ENCODE measurements at places on chromosomes 1 and 21. TPM values are rescaled to one million over a fixed set of nuclear protein-coding genes. Genes with fewer than 3 reads are reported as not detected.

Gene LCE2A
- not detected for total RNA-seq

Gene ISG15
- total RNA-seq: 385 TPM

Gene NGF
- not detected for total RNA-seq

Gene ERG
- not detected for total RNA-seq

GRCh38 chr1:226654046-226654667 is 84.9 kb downstream of the ITPKB start:
- peaks cover 15% of the 10 kb centered on the region for H3K36me3 ChIP-seq
- peak overlapping the region; percentile 97 for H3K27ac ChIP-seq
- DNase-seq: no peak
- peak overlapping the region; percentile 80 for H3K4me3 ChIP-seq
- H3K4me1 ChIP-seq: peaks cover 7% of the 10 kb centered on the region

GRCh38 chr1:37797750-37798345 is 4.2 kb downstream of the MANEAL start:
- H3K27me3 ChIP-seq: peaks cover 12% of the 10 kb centered on the region
- peaks cover 23% of the 10 kb centered on the region for H3K36me3 ChIP-seq
- no peak overlapping the region for H3K4me3 ChIP-seq
- H3K4me1 ChIP-seq: peaks cover 23% of the 10 kb centered on the region

GRCh38 chr1:11412141-11412540 is 66.8 kb upstream of the DISP3 start:
- H3K4me1 ChIP-seq: peaks cover 19% of the 10 kb centered on the region
- peaks cover 6% of the 10 kb centered on the region for H3K27me3 ChIP-seq
- no peak overlapping the region for H3K27ac ChIP-seq
- no peak overlapping the region for H3K4me3 ChIP-seq
- peaks cover 15% of the 10 kb centered on the region for H3K36me3 ChIP-seq
- DNase-seq: no peak

DNA sequence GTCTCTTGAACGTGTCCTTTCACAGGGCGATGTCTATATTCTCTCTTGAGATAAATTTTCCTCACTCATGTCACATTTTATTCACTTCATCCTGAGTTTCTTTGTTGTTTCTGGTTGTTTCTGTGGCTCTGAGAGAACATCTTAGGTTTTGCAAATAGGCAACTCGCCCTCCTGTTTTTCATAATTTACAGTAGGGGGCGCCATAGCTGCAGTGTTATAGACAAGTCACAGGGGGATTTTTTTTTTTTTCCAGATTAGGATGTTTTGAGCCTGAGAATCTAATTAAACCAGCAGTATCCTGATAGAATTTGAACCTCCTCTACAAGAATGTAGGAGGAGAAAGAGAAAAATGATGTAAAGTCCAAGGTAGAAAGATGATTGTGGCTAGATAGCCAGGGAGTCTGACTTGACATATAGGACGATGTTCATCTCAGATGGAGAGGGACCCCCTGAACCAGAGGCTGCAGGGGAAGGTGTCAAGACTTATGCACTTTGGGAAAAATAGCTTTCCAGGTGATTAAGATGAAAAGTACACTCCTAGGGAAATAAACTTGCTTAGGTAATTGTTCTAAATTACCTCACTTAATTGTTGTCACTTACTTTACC is 76.3 kb downstream of the ZP4 start:
- no peaks in the 10 kb centered on the region for H3K27me3 ChIP-seq
- no peak overlapping the region for H3K4me3 ChIP-seq
- H3K27ac ChIP-seq: no peak overlapping the region
- no peak for DNase-seq
- H3K4me1 ChIP-seq: no peaks in the 10 kb centered on the region

Measured in activated CD8-positive, alpha-beta T cell treated with anti-CD3 and anti-CD28 coated beads, Interleukin-2, amount 10 ng/mL, durations not matched to agents 7 days and 5 days (primary cell).